Stimulated activated CD8-positive, alpha-beta memory T cell treated with anti-CD3 and anti-CD28 coated beads, Interleukin-4, amount 100 ng/mL, for 1 hour (primary cell): ENCODE measurements at places on chromosomes 4 and X.

DNA sequence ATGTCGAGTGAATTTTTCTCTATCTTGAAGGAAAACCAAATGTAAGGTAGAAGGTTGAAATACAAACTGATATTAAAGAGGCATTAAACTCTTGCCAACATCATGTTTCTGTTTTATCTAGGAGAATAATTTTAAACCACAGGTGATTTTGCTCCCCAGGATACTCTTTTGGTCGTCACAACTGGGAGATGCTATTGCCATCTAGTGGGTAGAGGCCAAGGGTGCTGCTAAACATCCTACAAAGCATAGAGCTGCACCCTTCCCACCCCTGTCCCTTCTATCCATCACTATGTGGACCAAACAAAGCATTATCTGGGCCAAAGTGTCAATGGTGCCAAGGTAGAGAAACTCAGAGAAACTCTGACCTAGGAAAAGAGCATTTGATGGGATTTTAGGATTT, 154.6 kb upstream of the MAGEB2 start:
- DNase-seq: no peak

- DNase-seq: no peak
Measured at GRCh38 chrX:153829799-153830639, at the start of gene PDZD4. PDZD4 (minus strand) TSS chrX:153830544; CDS start chrX:153830298, 246 bp downstream.

DNA sequence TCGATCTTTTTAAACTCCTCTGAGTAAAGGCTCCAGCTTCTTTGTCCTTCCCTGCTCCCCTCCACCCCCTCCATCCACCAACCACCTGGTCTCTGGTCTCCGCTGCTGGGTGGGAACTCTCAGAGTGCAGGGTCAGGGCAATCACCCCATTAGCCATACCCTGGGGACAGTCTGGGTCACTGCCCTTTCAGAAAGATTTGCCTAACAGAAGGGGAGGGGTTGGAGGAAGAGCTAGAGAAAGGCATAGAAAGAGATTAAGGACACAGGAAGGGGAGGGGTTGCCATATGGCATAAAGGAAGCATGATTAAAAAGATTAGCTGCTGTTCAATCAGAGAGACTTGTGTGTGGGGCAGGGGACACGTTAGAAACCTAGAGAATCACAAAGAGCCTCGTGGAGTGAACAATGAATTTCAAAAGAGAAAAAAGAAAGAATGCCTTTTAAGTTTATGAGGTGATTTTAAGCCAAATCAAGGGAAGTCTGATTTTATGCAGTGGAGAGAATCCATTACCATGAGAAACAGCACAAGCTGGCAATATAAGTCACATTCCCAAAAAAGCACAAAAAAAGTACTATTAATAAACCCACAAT, 115.5 kb upstream of the ACSL4 start:
- DNase-seq: no peak

DNA sequence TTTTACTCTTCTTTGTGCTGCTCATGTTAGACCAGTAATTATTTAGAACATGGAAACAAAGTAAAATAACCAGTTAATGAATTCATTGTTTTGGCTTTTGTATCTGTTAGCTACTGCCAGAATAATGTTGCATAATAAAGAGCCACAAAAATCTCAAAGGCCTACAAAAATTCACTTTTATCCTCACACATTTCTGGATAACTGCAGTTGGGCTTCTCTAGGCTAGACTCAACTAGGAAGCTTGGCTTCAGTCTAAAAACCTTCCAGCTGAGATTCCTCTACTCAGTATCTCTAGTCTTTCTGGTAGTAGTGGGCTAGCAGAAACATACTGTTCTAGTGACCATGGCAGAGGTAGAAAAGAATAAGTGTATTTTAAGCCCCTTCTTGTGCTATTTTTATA, 73.0 kb downstream of the FAT4 start:
- no peak for DNase-seq

DNA sequence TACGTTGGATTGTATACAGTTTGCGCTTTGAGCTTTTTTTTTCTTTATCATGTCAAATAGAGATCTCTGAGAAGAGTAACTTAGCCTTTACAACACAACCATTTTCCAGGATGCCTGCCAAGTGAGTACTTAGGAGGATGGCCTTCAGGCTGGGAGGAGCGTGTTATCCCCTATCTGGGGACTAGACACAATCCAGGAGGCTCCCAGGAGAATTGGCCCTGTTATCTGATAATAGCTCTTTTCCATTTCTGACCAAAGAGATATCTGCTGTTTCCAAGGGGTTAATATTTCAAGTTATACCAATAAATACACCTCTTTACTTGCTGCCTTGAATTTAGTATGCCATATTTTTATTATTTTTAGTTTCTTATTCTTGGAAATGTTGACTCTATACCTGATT, 169.5 kb upstream of the SMARCAD1 start:
- DNase-seq: no peak

DNA sequence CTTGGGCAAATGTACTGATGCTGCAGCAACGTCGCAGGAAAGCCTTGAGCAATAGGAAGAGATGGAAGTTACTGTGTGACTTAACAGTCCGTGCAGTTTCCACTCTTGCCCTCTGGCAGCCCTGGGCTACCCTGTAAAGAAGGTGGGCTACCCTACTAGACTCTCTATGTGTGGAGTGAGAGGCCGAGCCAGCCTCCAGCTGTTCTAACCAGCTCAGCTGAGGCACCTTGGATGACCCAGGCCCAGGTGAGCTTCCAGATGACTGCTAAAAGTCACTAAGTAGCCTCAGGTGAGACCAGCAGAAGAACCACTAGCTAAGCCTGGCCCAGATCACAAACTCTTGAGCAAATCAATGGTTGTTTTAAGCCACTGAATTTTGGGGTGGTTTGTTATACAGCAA, 34.9 kb upstream of the PPP2R2C start:
- no peak for DNase-seq

GRCh38 chrX:39678914-39679313, 418.8 kb downstream of the BCOR start:
- DNase-seq: no peak

DNA sequence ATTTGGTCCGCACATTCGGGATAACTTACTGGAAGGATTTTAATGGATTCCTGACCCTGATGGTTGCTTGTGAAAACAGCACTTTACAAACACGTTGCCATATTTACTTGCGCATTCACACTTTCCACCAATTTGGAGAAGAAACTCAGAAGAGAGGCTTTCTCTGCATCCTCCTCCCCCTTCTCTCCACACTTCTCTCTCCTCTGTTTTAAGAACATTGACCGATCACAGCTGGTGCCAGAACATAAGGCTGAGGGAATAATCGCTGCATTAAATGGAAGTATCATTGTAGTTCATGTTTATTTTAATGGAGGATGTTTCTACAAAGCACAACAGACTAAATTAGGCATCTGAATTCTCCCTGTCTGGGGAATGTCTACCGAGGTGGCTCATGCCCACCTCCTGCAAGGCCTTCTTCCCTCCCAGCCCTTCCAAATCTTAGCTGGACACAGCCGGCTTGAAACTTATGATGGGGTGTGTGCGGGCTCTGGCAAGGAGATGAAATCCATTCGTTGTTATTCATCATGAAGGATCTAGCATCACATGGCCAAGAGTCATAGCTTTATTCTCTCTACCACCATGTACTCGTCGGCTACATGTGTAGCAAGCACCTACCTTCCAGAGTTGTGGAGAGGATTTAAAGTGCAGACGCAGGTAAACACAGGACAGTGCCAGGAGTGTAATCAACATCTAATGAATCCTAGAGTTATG, 204.1 kb downstream of the LDB2 start:
- DNase-seq: no peak

DNA sequence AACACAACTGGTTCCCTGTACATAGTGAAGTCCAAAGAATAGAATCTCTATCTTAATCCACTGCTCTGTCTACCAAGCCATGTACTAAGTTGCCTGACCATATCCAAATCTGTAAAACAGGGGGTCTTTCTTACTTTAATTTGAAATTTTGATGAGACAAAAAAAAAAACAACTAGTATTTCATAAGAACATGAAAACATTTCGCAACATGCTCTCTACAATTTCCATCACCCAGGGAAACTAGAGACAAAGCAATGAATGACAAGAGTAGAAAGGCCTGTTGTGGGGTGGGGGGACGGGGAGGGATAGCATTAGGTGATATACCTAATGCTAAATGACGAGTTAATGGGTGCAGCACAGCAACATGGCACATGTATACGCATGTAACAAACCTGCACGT, 279.9 kb downstream of the PPP3CA start:
- no peak for DNase-seq

DNA sequence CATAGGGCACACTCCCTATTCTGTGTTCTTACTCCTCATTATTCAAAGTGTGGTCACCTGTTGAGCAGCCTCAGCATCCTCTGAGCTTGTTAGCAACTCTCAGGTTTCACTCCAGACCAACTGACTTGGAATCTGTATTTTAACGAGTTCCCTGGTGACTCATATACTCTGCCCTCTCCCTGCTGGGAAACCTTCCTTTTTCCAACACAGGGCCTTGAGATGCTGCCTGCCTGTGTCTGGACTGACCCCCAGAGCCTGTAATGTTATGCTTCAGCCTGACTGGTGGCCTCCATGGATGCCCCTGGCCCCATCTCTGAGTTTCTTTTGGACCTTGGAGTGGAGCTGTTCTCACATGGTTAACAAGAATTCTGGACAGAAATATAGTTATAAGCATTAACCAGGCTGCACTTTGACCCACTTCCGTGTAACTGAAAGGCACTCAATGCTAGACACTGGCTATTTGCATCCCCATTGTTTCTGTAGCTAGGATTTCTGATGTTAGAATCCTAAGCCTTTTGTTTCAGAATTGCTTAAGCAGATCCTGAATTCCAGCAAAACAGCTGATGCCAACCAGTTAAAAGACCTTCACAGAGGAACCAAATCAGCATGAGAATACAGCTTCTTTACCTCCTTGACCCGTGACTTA, 262.6 kb downstream of the STIM2 start:
- no peak for DNase-seq

DNA sequence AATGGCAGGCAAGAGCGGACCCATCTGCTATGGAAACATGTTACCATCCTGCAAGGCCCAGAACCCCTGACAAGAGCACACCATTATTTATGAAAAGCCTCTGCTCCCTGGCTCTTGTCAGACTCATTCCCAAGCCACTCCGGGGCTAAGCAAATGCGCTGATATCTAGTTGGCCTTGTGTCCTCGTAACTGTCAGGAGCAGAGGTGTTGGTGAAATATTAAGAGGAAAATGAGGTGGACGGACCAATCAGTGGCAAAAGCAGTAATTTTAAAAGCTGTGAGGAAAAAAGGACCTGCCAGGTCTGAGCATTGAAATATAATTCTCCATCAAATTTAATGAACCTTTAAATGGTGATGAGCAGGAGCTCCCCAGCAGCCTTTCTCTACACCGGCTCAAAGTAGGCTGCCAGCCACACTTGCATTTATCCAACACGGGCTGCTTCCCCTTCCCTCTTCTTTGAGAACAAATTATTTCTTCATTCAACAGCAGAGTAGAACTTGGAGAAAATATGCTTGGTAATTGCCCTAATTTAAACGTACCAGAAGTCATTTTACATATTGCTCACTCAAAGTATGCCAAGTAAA, 214.3 kb downstream of the RASL11B start:
- no peak for DNase-seq
